ENCODE measurements at places on chromosomes 4 and X.

GRCh38 chr4:70706044-70706461, 15.7 kb upstream of the RUFY3 start:
- DNase-seq = no peak

DNA sequence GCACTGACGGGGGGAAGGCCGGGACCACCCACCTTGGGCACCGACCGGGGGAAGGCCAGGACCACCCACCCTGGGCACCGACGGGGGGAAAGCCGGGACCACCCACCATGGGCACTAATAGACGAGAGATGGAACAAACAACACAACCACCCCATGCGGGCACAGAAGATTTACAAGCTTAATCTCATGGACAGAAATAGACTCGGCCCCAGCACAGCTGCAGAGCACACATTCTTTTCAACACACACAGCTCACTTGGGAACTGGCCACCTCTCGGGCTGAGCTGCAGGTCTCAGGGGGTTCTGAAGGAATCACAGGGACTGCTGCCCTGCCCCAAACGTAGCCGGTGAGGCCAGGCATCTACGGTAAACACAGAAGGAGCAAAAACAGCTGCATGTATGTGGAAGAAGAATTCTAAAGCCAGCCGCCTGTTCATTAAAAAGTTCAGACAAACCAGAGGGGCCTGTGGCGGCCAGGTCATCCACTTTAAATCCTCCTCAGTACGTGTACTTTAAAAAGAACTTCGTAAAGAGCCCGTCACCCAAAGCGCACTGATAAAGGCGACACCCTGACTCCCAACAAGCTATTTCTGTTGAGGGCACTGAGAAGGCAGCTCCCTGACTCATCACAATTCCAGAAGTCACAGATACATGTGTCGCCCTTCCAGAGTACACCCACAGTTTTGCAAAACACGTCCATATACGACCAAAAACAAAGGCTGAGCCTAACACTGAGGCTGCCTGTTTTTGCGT, 17.7 kb downstream of the PPP2R3B start:
- DNase-seq = no peak

- no peak for DNase-seq
Measured at GRCh38 chrX:135516376-135516775, 4.1 kb upstream of the INTS6L start.

DNA sequence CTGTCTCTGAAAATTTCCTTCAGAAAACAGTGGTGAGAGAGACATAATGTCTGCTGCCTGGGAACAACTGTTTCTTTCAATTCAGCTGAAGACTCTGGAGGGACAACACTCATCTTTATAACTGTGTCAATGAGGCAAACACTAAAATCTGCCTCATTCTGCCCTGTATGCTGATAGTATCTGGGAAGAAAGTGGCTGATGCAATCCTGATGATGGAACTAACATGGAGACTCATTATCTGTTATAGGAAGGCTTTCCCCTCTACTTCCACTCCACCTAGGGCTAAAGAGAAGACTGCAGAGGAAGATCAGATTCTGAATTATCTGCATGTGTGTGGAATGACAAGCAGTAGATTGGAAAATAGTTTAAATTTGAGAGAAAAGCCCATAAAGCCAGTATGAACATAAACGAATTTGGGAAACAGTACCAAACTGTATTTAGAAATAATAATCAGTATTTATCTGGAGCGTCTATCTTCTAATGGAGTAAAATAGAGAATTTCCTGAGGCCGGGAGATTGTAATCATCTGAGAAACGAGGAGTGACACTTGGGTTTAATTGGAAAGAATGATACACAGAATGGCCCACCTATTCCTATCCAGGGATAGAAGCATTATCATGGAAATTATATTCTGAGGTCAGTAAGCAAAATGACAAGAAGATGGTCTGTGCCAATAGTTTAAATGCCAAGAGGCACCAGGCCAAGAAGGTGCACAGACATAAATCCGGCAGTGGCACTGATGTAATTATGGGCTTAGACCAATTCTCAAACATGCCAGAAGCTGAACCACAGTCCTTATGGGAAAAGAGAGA, 85.4 kb downstream of the SHISA3 start:
- no peak for DNase-seq

- DNase-seq = no peak
Measured at GRCh38 chrX:129145385-129145784, 377.9 kb downstream of the SMARCA1 start.

- no peak for DNase-seq
Measured at GRCh38 chr4:12447451-12447850, 1018.8 kb upstream of the HS3ST1 start.

GRCh38 chrX:108165383-108166111, 74.0 kb downstream of the ATG4A start:
- peak; percentile 5 for DNase-seq

- DNase-seq = no peak
Measured at GRCh38 chr4:58541926-58542325, 1431.7 kb upstream of the IGFBP7 start.

All from Ammon's horn (tissue), 1 donor.